ENCODE measurements at places on chromosomes 12 and 14.
A peak's percentile ranks its signal among the peaks of the same experiment; 100 is the strongest.

DNA sequence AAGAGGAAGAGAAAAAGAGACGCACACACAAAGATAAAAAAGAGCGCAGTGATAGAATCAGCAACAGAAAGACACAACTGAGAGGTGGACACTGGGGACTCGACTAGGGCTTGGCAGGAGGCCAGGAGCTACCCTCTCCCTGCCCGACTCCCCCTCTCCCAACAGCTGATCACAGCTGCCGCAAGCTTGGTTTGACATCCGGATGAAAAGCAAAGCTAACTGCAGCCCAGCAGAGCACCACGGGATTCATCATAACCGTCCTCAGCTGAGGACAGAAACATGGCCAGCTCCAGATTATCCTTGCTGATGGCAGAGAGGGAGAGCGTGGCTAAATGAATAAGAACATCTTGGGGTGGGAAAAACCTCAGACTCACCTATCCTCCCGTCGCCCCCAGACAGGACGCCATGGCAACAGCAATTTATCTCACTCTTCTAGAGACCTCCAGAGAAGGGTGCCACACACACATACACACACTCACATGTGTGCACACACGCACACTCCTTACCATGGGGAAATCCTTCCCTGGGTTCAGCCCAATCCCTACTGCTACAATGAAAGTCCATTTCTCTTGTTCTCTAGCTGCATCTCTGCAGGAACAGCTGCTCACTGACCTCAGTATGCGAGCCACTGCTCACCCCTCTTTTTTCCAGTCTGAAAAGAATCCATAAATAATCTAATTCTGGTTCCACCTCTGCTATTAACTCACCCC is 135.3 kb downstream of the NTF3 start:
- DNase-seq = no peak

- DNase-seq = no peak
These were observed 81.2 kb upstream of the CCDC175 start for GRCh38 chr14:59657769-59658168.

DNA sequence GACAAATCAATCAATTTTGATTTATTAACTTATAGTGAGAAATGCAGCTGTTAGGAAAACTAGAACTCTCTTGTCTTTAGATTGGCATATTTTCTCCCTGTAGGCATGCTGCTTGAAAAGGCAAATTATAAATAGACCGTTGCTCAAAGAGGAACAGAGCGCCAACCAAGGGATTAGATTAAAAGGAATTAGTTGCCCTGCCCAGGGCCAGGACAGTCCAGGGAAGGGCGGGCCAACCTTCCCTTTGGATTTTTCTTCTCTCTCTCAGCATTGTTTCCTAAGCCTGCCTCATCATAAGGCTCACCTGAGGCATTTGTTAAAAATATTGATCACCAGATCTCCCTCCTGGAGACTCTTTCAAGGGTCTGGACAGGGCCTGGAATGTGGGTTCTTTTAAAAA is 8.6 kb downstream of the CIPC start:
- no peak for DNase-seq

- no peak for DNase-seq
These were observed 39.5 kb downstream of the SYNE2 start for GRCh38 chr14:63892265-63892664.

- no peak for DNase-seq
These were observed 280.6 kb downstream of the NRXN3 start for GRCh38 chr14:78450669-78451318.

GRCh38 chr12:89470741-89471509 is 53.7 kb downstream of the GALNT4 start:
- peak; percentile 58 for DNase-seq

DNA sequence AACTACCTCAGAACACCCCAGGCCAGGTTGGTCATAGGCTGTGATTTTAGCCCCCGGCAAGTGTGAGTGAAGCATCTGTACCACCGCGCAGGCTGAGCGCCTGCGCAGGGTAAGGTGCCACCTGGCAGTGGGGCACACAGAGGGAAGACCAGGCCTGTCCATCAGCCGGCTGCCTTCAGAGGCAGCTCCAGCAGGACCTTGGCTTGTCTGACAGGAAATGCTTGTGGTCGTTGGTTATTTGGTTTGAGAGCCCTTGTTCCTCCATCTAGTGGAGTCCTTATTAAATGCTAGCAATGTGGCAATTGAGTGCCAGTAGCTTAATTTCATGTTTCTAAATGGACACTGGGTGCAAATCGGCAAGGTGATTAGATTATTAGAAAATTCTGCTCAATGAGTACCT is 27.5 kb downstream of the SLC25A29 start:
- DNase-seq = peak; percentile 37

- no peak for DNase-seq
These were observed 827.6 kb downstream of the SLC6A15 start for GRCh38 chr12:84085046-84085445.

DNA sequence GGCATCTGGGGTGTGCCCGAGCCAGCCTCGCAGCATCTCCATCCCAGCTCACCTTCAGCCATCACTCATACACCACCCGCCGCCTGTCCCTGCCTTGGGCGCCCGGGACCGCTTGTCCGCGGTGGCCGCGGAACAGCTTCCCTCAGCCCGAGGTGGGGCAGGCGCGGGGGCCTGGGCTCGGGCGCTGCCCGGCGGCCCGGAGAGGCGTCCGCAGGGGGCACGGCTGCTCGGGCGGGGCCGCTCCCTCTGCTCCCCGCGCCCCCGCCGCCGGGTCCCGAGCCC is 430 bp downstream of the SLC41A2 start:
- DNase-seq = no peak

DNA sequence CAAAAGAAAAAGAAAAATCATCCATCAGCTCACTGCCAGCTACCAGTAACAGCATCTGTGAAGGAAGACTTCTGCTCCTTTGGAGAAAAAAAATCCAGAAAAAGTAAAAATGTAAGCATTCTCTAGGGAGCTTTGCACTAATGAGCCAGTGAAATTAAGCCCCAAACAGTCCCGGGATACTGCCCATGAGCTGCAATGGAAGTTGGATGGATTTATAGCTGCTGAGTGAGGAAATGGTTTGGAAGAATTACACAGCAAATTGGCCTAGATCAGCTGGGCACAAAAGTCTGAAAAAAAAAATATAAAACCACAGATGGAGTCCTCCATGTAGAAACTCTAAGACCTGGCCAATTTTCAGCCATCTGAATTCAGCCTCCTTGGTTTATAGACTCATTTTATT is 462.9 kb upstream of the USP15 start:
- DNase-seq = no peak

- DNase-seq = no peak
These were observed 1.7 kb downstream of the ZNF410 start for GRCh38 chr14:73888460-73888725.

- DNase-seq = no peak
These were observed 22.1 kb upstream of the BTBD6 start for GRCh38 chr14:105226198-105226597.

DNA sequence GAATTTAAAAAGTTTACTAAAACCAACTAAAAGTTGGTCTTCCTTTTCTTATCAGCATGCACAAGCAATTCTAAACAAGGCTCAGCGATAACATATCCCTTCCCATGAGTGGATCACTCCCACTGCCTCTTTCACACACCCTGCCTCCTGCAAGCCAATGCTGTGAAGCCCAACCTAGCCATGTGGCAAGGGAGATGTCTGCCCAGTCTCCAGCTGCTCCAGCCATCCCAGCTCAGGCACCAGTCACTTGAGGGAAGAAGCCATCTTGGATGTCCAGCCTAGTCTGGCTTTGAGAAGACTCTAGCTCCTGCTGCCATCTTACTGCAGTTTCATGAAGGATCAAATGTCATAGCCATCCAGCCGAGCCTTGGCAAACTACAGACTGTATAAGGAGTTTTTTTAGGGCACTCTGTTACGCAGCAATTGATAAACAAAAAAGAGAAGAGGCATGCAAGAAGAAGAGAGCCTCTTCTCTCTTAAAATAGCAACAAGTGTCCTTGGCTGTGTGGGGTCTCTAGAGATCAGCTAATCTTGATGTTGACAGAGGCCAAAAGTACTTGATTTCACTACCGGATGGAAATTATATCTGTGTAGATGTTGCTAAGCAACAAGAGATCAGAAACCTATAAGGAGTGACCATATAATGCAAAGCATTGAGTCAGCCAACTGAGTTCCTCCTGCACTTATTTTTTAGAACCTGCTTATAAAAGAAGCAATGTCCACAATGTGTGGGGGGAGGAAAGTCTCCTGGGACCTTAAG is 108.9 kb downstream of the PTCSC3 start:
- DNase-seq = no peak

DNA sequence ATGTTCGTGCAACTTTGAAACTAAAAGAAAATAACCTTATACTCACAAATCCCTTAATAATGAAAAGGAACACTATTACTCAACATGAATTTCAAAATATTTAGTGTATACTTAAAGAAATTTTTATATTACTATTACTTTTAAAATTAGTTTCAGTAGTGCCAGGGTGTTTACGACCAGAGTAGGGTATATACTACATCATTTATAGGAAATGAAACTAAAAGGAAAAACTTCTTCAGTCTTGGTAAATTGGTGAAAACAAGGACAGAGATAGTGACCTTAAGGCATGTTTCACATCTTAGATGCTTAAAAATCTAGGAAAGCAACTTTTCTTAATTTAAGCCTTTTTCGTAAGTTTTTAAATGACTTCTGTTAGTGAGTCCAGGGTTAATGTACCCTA is 4.5 kb downstream of the USP15 start:
- no peak for DNase-seq

GRCh38 chr12:51915003-51915625 is 7.8 kb downstream of the ACVRL1 start:
- no peak for DNase-seq

GRCh38 chr12:96094201-96094600 is 58.8 kb upstream of the LTA4H start:
- peak; percentile 95 for DNase-seq

- no peak for DNase-seq
These were observed 10.7 kb downstream of the CREBL2 start for GRCh38 chr12:12622418-12622817.

DNA sequence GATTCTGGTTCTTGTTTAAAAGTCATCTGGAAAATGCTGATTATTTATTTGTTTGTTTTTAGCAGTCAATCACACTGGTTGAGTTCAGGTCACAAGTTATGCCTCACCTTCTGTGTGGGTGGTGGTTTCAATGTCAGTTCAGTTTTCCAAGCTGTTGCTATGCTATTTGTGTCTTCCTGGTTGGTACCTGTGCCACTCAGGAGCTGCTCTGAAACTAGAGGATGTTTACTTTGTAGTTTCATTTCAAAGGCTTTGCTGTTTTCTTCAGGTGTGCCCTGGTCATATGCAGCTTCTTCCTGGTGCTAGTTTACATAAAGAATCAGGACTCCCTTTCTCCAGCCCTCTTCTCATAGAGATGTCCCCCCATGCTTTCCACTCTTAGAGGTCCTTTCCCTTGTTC is 75.7 kb upstream of the PPP4R3A start:
- DNase-seq = no peak

GRCh38 chr12:107921062-107921461 is 146.6 kb downstream of the ASCL4 start:
- no peak for DNase-seq

DNA sequence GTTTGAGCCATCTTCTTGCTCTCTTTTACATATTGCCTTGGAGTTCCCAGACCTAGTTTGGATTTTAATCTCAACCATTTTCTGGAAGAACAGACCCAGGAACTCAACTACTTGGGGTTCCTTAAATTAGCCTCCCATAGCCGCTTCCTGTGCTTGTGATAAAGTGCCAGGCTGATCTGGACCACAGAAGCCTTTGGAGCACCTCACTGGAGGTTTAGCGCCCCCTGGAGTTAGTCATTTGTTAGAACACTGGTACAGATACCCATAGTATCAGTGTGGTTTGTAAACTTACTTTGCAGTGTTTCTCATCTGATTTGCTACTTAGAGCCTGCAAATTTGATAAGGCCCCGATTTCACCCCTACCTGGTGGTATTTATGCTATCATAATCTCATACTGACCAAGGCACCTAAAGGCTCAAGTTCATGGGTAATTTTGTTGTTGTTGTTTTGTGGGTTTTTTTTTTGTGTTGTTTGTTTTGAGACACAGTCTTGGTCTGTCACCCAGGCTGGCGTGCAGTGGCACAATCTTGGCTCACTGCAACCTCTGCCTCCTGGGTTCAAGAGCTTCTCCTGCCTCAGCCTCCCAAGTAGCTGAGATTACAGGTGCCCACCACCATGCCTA is 3.7 kb downstream of the UNC119B start:
- DNase-seq = peak; percentile 86

DNA sequence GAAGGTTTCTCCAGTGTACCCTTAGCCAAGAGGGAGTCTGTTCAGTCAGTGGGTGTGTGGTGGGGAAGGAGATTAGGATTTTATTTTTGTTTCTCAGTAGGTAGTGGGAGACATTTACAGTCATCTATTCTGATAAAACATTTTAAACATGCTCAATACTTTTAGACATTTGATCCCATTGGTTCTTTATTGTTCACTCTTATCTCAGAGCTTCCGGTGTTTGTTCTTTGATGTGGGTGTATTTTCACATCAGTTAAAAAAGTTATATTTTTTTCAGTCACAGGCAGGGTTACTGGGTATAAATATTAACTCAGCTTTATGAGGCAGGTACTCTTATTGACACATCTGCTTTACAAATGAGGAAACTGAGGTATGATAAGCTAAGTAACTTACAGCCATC is 43.3 kb upstream of the LRRK2 start:
- DNase-seq = no peak

- no peak for DNase-seq
These were observed 45.4 kb upstream of the SRP54 start for GRCh38 chr14:34937442-34937841.

- DNase-seq = peak; percentile 75
These were observed 1.9 kb downstream of the DUSP16 start for GRCh38 chr12:12560587-12561370.

DNA sequence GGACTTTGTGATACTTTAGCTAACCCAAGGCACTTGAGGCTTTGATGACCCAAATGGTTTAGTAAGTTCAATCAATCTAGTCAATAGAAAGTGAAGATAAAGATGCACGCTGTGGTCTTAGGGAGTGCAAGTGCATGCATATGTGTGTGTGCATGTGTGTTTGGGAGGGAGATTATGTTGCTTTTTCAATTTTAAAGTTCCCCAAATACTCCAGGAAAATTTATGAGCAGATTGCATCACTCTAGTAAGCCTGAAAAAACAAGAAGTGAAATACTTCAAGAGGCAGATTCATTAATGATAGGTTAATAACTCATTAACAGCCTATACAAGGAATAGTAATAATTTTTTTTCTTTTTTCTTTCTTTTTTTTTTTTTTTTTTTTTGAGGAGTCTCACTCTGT is 12.4 kb upstream of the SIX1 start:
- no peak for DNase-seq

GRCh38 chr12:5220099-5220498 is 176.4 kb downstream of the KCNA5 start:
- DNase-seq = no peak

DNA sequence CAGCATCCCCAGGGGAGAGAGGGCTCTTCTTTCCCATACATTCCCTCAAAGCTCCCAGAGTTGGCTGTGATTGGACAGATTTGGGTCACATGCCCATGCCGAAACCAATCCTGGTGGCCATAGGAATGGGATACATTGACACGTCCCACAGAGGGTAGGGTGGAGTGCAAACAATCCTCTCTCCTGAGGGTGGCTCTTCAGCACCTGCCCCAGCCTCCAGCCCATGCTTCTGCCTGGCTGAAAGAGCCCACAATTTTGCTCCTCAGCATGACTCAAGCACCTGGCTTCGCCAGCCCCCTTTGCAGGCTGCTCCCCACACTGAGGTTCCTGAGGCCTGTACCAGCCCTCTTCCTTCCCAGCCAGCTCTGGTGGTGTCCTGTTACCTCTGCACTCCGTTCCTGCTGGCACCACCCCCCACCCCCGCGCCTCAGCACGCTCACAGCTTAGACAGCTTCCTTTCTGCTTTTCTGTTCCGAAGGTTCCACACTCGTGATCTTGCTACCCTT is 71.7 kb downstream of the CCDC92 start:
- peak; percentile 68 for DNase-seq

- no peak for DNase-seq
These were observed 1.1 kb upstream of the TRAF3 start for GRCh38 chr14:102775855-102776760.

Data from mesendoderm (in vitro differentiated cells).